ENCODE measurements at places on chromosomes 3 and 15.
A peak's percentile ranks its signal among the peaks of the same experiment; 100 is the strongest.

DNA sequence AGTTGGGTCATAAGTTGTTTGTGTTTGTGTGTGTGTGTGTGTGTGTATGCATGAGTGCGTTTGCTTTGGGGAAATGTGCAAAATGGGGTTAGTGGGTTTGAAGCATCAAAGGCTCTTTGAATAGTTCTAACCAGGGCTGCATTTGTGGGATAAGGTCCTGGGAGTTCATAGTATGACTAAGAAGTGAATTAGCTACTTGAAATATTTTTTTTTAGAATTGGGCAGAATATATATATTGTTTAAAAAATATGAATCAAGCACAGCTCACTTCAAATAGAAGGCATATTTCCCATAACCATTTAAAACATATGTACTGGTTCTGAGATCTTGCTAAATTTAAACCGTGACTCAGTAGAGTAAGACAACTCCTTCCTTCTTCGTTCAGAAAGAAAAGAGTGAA, 43.1 kb downstream of the IGF2BP2 start:
- DNase-seq, result no peak

DNA sequence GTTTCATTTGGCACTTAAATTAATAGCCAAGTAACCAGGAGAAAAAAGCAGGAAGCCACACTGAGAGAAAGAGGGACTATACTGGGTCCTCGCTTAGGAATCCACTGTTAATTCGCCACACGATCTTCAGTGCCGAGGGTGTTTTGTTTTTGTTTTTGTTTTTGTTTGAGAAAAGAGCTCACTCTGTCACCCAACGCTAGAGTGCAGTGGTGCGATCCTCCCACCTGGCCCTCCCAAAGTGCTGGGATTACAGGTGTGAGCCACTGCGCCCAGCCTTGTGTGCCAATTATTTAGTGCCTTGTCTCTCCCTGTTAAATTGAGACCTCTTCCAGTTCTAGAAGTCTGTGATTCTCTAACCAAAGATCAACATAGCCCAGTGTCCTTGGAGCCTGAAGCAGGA, 53.8 kb upstream of the TPM1 start:
- no peak for DNase-seq

DNA sequence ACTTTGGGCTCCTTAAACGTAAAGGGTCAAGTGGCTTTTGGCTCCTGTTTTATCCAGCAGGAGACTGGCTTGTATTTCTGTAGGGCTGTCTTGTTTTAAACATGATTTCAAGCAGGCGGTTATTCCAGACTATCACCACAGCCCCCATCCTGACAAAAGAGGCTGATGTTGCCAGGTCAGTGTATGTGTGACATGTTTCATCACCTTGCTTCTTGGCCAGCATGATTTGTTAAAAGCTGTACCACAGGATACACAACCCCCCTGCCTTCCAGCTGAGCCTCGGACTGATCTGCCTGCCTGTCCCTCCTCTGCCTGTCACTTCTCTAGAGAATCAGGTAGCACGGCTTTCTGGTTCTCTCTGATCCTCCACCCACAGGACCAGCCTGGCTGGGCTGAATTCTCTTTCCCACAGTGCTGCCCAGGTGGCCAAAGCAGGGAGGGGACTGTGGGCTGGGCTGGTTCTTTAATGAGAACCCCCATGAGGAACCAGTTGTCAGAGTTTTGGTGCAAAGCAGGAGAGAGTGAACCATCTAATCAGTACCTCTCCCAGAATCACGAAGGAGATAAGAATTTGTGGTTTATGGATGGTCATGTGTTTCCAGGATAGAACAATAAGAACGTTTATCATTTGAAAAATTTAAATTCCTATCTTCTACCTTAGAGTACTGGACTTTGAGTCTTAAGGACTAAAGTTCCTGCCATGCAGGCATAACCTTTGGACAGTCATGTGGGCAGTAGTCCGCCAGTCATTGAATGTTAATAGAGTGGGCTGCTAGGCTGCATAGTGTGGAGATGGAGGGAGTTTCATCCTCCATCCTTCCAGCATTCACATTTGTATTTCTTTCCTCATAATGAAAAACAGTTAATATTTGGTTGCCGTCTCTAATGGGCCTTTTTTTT, 8.8 kb downstream of the ABHD6 start:
- DNase-seq, result no peak

DNA sequence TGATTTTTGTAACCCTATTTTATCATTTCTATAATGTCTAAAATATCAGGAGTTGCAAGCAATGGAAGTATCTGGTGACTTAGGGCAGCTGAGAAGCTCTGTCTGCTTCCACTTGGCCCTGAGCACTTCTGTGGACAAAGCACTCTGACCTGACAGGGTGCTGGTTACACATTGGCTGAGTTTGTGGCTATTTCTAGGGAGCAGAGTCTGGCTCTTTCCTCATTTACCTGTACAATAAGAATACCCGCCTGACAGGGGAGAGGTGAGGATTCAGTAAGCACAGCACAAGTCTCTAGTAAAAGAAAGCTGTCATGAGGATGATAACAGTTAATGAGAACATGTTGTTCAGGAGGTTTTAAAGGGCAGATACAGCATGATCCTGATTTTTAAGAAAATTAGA, 33.3 kb upstream of the SPESP1 start:
- DNase-seq, result no peak

DNA sequence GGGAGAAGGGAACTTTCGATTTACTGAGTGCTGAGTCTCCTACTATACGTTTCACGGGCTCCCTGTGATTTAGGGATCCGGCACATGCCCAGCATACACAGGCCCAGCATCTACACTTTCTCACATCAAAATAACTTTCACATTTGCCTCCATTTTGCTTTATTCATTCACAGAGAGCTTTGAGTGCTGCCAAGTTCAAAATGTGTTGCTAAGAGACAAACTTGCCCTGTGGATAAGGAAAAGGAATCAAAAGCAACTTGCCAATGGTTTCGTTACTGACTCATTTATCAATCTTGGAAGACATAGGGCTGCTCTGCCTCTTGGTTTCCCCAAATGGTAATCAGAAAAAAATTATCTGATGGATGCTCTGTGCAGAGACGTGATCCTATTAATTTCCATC, 86.3 kb upstream of the LRRN1 start:
- no peak for DNase-seq

DNA sequence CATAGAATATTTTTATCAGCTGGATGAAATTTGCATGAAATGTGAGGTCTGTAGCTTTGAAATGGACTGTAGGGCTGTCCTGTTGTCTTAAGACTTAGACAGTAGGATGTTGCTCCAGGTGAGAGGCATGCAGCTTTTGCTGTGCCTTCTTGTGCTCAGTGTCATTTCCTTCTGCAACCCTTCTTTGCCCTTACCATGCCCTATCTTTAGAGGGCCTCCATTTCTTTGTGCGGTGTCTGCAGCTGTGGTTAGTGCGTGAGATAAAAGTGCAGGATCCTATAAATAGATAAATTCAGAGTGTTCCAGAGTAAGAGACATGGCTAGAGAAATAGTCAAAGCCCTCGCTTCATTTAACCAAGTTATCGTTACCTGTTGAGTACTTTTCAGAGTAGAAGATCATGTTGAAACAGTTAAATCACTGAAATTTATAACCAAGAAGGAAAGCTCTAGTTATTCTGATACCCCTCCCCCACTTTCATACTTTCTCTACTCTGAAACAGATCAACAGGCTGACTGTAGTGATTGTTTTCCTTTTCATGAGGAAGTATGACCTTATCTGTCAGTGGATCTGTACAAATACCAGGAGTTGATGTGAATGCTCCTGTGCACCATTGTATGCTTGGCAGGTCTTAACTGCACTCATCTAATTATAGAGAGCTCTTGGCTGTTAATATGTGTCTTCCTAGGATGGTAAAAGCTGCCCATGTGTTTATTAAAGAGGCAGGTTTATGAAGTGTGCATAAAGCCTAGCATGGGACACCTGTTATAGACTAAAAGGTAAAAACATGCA, 18.2 kb downstream of the EIF3J start:
- DNase-seq, result no peak

DNA sequence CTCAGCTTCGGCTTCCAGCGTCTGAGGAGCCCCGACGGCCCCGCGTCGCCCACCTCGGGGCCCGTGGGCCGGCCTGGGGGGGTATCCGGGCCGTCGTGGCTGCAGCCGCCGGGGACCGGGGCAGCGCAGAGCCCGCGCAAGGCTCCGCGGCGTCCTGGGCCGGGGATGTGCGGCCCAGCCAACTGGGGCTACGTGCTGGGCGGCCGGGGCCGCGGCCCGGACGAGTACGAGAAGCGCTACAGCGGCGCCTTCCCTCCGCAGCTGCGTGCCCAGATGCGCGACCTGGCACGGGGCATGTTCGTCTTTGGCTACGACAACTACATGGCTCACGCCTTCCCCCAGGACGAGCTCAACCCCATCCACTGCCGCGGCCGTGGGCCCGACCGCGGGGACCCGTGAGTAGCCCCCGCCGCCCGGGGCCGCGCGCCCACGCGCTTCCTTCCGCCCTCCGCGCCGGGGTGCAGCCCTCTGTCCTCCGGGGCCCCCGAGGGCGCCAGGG, 462 bp downstream of the EDEM1 start:
- DNase-seq, result peak; percentile 62

GRCh38 chr15:73225358-73226015, 143.3 kb downstream of the HCN4 start:
- peak; percentile 32 for DNase-seq

Measured in activated naive CD8-positive, alpha-beta T cell treated with anti-CD3 and anti-CD28 coated beads, Interleukin-2, amount 50 U/mL, for 24 hours (primary cell).